Cortex of kidney (tissue), 1 donor: ENCODE measurements at places on chromosomes 7 and 10.

DNA sequence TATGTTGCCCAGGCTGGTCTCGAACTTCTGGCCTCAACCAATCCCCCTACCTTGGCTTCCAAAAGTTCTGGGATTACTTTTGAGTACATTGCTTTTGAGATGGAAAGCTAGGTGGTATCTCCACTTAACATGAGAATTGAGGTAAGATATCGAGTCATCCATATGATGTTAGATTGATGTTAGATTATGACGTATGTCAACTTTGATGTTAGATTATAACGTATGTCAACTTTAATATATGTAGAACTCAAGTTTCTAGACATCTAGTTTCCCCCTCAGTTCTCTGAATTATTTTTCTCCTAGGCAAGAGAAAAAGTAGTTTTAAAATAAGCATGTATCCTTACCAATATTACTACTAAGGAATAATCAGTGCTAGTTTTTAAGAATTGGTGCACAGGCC lies 20.0 kb downstream of the SHOC2 start:
- no peak for DNase-seq

- DNase-seq: no peak
Measured at GRCh38 chr7:134660242-134660785, 13.7 kb downstream of the BPGM start.

GRCh38 chr7:118870187-118870586 lies 645.7 kb downstream of the ANKRD7 start:
- DNase-seq: no peak

GRCh38 chr7:30705596-30705995 lies 23.3 kb upstream of the CRHR2 start:
- DNase-seq: no peak

DNA sequence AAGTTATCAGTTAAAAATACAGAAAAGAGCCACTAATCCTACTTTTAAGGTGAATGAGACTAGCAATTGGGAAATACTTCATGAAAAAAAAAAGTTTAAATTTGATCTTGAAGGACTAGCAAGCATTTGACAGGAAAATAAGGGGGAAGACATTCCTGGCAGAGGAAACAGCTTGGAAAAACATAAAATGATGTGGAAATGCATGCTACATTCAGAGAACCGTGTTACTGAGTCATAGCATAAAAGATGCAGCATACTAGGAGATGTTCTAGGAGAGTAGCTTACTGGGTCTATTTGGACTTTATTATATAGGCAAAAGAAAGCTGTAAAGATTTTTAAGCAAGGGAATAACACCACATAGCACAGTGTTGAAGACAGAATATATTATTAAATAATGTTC lies 108.6 kb upstream of the COL1A2 start:
- no peak for DNase-seq

GRCh38 chr10:84358743-84359142 lies 30.4 kb downstream of the CCSER2 start:
- DNase-seq: no peak

DNA sequence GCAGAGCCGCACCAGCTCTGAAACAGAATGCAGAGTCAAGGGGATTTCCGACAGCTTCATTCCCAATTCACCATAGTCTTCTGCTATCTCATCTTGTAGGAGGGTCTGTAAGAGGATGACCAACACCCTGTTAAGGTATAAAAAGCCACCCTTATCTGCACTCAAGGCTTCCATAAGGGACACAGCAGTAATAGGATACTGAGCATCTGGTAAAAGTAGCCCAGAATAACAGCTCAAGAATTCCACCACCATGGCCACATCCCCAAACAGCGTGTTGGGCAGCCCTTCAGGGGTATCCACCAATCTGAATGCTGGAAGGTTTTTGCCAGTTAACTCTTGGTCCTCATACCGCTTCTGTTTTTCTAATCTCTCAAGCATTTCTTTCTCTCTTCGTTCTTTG lies 43.8 kb downstream of the FZD9 start:
- DNase-seq: no peak

DNA sequence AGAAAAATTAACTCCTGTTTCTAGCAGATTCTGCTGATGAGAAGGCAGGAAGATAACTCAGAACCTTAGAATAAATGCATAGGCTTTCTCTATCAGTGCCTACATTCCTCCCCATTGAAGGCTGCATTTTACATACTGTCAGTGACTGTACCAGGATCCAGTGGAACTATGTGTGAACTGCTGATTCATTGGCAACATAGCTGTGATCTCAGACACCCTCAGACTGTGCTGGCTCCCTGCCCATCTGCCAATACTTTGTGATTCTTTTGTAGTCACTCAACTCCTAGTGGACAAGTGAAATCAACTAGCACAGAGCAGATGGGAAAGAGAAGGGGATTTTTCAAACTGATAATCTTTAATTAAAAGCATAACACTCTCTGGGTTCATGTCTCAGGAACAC lies 375.8 kb downstream of the MDFIC start:
- DNase-seq: no peak

- no peak for DNase-seq
Measured at GRCh38 chr10:93436591-93437085, 45.5 kb downstream of the MYOF start.

DNA sequence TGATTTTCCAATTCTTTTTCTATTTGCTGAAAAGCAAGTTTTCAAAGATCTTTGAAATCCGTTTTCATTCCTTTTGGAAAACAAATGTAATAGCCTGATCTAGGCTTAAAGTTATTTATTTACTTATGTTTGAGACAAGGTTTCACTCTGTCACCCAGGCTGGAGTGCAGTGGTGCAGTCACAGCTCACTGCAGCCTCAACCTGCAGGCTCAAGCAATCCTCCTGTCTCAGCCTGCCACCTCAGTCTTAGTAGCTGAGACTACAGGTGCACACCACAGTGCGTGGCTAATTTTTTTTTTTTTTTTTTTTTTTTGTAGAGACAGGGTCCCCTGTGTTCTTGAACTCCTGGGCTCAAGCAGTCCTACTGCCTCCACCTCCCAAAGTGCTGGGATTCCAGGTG lies 4.6 kb downstream of the ST7 start:
- no peak for DNase-seq

GRCh38 chr10:106559442-106559841 lies 605.1 kb downstream of the SORCS1 start:
- DNase-seq: no peak

DNA sequence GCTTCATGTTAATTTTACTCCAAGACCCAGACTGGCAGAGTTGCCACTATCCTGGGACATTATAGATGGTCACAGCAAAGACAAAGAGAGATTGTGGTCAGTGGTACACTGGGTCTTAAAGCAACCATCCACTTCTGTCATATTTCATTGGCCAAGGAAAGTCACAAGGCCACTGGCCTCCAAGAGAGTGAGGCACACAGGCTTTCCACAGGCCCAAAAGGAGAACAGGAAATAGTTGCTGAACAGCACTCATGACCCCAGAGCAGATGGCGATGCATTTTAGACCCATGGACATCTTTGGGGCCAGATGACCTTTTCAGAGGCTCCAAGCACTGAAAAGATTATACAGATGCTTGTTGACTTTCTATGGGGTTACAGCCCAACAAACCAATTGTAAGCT lies 97.4 kb downstream of the ARID5B start:
- no peak for DNase-seq

DNA sequence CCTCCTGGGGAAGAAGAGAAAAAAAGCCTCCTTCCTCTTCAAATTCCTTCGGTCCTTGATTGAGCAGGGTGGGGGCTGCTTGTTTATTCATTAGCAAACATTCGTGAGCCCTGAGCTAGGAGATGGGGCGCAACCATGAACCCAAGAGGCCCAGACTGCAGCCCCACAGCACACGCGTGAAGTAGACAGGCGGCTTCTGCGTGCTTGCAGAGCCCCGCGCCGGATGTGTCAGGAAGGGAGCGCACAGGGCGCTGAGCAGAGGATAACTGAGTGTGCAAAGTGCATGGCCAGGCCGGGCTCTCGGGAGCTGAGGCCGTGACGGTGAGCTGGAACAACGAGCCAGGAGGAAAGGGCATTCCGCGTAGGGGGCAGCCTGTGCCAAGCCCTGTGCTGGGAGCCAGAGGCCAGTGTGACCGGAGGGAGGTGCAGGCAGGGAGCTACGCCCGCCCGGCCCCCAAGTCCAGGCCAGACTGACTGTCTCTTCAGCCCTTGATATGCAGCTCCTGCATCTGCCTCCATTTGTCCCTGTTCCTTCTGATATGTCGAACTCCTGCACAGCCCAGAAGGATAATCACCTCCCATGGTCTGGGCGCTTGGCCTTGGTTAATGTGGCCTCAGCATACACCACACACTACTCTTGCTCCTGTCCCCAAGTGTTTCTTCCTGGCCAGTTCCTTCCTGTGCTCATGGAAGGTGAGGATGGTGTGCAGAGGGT lies 4.6 kb downstream of the FOXL3 start:
- DNase-seq: no peak

DNA sequence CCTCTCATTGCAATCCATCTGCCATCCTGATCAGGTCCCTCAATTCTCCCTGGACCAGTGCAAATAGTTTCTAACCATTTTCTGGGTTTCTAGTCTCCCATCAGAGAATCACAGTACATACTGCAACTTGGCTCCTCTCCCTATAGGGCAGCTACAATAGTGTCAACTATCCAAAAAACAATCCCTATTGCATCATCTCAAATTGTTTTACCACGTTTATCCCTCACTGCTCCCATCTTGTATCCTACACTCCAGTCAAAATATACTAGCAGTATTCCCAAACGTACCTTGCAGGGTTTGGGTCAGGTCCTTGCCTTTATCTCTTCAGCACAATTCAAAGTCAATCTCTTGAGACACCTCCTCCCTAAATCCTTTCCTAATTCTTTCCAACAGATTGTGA lies 23.6 kb downstream of the ASB15 start:
- no peak for DNase-seq

DNA sequence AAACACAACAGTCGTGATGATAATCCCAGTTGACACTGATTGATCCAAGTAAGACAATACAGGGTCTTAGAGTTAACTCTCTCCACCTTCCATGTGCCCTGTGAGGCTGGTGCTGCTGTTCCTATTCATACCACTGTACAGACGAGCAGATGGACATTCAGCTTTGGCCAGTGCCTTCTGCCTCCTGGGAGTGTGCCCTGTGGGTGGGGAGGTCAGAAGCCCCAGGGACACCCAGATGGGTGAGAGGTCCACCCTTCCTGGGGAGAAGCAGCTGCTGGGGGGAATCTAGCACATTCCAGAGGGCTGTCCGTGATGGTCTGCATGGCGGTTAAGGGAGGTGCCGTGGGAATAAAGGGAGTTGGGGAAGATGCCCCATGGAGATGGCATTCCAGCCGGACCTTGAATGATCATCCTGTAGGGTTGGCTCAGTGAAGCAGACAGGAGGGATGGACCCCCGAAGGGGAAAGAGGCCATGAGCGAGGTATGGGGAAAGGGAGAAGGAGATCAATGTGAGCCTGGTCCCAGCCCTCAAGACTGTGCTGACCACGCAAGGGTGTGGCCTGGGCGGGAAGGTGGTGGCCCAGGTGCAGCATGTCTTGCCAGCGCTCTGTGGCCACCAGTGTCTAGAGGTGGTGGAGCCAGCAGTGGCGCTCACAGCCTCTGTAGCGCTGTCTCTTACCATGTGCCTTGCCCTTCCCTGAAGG lies 74.0 kb downstream of the ADCY1 start:
- no peak for DNase-seq

- DNase-seq: no peak
Measured at GRCh38 chr7:54544527-54545240, 2.5 kb downstream of the VSTM2A start.

GRCh38 chr7:71404726-71405345 lies 272.9 kb downstream of the GALNT17 start:
- no peak for DNase-seq

DNA sequence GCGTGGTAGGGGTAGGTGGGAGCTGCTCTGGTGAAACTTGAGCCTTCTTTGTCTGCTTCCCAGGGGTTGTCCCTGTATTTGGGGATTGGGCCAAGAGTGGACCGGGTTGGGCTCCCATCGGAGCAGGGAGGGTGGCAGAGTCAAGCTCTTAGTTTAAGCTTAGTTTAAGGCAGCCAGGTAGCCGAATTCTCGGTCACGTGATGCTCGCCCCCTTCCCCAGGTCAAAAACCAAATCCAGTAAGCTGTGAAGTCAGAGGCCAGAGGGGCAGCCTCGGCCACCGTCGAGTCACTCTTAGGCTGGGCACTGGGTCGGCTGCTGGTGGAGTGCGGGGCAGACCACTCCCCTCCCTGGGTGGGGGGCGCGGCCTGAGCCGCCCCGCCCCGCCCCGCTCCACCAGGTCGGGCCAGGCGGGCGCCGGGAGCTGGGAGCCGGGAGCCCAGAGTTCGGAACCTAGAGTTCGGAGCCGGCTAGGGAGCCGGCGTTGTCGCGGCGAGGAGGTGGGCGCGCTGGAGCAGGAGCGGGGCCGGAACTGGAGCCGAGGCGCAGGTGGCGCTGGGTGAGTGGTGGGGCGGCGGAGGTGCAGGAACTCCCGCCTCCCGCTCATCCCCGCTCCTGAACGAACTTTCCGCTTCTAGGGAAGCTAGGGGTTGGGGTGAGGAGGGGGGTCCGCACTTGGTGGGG lies 2.8 kb upstream of the LZTS2 start:
- DNase-seq: no peak

DNA sequence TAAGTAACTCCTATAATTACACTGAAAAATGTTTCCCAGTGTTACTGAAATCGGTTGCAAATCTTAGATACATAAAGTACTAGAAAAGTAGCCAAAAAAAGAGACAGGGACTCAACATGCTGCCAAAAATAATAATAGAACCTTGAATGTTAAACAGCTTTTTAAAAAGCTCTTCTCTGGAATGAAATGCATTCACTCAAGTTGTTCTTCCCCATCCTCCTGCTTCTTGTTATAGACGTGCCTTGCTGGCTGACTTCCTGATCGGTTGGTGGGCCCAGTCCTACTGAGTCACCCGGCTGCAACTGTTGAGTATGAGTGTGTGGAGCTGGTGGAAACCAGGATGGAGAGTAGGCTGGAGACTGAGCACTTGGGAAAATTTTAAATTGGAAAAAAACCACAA lies 30.6 kb upstream of the RAPGEF5 start:
- DNase-seq: no peak

DNA sequence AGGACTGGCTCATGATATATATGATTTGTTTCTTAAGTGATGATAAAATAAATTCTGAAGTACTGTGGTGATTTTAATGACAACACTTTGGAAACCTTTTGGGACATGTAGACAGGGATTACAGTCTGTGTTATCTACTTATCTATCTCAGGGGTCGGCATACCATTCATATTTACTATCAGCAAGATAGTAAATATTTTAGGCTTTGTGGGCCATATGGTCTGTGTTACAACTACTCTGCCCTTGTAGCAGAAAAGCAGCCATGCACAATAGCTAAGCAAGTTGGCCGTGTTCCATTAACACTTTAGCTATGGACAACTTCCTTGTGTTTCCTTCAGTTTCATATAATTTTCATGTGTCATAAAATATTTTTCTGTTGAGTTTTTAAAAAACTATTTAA lies 97.8 kb upstream of the PRPS1L1 start:
- DNase-seq: no peak

- no peak for DNase-seq
Measured at GRCh38 chr7:128902761-128903585, 7.5 kb downstream of the KCP start.

- no peak for DNase-seq
Measured at GRCh38 chr10:35339942-35340341, 3.6 kb downstream of the CCNY start.

- no peak for DNase-seq
Measured at GRCh38 chr7:118245267-118246040, 20.9 kb downstream of the ANKRD7 start.

GRCh38 chr7:114916261-114916892 lies 5.5 kb upstream of the MDFIC start:
- DNase-seq: no peak

- no peak for DNase-seq
Measured at GRCh38 chr10:100014071-100014762, 4.5 kb upstream of the DNMBP start.

- DNase-seq: no peak
Measured at GRCh38 chr7:142668495-142668894, 80.8 kb upstream of the PRSS1 start.

GRCh38 chr7:96794063-96794462 lies 84.4 kb upstream of the SEM1 start:
- no peak for DNase-seq
